ENCODE measurements at places on chromosomes 1 and 21.
A peak's percentile ranks its signal among the peaks of the same experiment; 100 is the strongest.

GRCh38 chr1:156420205-156421061 lies 51.4 kb downstream of the RHBG start:
- DNase-seq: peak; percentile 14

GRCh38 chr1:30589083-30589482 lies 134.3 kb downstream of the MATN1 start:
- DNase-seq: no peak

DNA sequence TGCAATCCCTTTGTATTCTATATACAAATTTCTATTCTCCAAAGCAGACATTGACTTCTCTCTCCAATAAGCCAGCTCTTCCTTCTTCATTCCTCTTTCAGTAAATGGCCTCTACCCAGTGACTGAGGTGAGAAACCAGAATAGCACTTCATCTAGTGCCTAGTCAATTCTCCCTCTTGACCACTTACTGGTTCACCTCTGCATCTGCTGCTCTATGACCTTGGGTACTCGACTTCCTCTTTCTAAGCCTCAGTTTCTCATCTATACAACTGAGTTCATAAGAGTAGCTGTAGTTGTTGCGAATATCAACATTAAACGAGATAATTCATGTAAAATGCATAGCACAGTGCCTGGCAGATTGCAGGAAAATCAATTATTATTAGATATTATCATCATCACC lies 12.4 kb downstream of the LYST start:
- DNase-seq: no peak

- no peak for DNase-seq
Observed at GRCh38 chr1:229408458-229409037, 25.3 kb downstream of the ACTA1 start.

GRCh38 chr21:15557925-15558324 lies 171.9 kb upstream of the USP25 start:
- DNase-seq: no peak

- no peak for DNase-seq
Observed at GRCh38 chr1:94438692-94439276, 20.6 kb downstream of the ABCD3 start.
